ENCODE measurements at places on chromosomes 4 and X.

GRCh38 chrX:139125916-139126315, 404.6 kb upstream of the F9 start:
- no peak for DNase-seq

DNA sequence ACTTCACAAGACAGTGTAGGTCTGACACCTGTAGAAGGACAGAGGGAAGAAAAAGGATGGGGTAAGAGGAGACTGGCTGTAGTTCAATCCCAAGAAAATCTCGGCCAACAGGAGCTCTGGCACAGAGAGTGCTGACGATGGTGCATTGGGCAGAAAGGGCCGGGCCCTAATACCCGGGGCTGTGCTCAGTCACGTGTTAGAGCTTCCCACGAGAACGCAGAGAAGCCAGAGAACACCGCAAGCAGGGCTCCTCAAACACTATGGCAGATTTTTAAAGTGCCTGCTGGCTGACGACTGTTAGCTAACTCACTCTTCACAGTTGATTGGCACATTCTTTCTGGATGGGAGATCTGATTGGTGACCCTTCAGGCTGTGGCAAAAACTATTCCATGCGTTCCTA, 35.5 kb downstream of the EREG start:
- no peak for DNase-seq

GRCh38 chr4:90254357-90254756, 127.2 kb downstream of the CCSER1 start:
- DNase-seq: no peak

DNA sequence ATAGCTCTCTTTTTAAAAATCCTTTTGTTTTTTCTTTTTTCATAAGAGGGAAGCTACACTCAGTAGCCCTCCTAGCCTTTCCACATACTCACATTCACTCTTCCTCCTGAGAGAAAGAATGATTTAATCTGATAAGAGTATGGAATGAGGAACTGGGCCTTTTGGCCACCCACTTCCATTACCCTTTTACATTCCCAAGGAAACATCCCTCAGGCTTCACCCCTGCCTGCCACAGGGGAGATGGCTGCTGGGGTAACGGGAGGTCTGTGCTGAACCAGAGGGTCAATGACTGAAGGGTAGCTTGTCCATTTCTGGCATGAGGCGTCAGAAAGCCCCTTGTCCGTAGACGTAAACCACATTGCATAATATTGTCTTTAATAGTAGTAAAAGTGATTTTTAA, 67.2 kb upstream of the CCSER1 start:
- no peak for DNase-seq

DNA sequence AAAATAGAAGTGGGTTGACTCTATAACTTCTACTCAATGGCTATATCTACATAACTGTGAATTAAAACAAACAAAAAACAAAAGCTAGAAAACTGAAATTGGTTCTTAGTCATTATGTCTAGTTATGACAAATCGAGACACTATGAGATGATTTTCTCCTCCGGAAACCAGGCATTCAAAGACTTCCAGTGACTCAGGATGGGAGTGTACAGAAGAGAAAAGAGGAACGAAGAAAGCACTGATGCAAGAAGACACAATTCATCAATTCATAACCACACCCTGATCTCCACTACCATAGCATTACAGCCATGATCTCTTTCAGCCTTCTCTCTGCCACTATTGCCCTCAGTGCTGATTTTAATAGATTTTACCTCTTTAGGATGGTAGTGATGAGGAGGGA, 253.6 kb downstream of the CBLL2 start:
- DNase-seq: peak; percentile 14

DNA sequence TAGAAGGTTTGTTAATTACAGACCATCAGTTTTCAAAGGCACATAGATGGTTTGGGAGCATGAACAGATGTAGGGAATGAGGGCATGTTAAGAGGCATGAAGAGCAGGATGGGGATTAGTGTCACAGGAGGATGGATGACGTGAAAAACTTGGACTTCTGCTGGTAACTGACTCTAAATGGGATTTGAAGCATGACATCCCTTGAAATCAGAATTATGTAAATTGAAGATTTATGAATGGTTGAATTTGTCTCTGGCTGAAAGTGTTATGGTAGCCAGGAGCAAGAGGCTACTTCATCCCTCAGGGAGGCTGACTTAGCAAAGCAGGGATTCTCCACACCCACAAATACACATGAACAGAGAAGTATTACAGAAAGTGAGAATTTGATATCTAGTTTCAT, 454.6 kb downstream of the MAGEB5 start:
- DNase-seq: no peak

GRCh38 chr4:38995660-38996005, 36.6 kb downstream of the TMEM156 start:
- DNase-seq: no peak

DNA sequence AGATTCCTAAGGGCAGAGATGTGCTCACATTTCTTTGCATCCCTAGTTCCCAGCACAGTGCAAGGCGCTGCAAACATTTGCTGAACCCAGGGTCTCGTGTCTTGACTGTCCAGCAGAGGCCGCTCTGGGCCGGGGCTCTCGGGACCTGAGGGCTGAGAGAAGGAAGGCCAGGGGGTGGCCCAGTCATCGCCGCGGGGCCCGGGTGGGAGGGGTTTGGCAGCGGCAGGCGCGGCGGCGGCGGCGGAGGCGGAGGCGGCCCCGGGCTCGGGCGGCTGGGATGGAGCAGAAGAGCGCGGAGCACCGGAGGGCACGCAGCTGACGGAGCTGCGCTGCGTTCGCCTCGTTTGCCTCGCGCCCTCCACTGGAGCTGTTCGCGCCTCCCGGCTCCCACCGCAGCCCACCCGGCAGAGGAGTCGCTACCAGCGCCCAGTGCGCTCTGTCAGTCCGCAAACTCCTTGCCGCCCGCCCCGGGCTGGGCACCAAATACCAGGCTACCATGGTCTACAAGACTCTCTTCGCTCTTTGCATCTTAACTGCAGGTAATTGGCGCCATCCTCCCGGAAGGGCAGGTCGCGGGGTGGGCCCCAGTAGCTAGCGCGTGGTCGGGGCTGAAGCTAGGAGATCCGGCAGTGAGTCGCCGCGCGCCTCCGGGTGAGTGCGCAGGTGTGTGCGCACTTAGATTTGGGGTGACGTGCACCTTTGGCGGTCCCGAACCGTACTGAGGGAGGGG, at the start of gene PARM1:
Gene PARM1, plus strand, starts transcription at position 285 of the 730 bp plus-strand sequence. Its CDS starts 212 bp downstream, at position 497.
- peak; percentile 22 for DNase-seq

DNA sequence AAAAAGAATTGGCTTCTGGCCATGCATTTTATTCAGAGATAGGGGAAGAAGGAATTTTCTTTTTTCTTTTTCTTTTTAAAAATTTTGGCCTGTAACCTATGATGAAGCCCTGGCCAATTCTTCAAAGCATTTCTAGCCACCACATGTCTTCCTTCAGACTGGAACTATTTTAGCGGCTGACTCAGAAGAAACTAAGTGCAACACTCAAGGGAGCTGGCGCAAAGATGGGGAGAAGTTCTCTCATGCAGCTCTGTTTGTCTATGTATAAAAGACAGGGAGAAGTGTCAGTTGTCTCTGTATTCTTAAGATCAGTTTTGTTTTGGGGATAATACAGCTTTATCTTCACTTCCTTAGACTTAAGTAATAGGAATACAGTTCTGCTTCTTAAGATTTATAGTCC, 46.1 kb downstream of the MBNL3 start:
- no peak for DNase-seq

DNA sequence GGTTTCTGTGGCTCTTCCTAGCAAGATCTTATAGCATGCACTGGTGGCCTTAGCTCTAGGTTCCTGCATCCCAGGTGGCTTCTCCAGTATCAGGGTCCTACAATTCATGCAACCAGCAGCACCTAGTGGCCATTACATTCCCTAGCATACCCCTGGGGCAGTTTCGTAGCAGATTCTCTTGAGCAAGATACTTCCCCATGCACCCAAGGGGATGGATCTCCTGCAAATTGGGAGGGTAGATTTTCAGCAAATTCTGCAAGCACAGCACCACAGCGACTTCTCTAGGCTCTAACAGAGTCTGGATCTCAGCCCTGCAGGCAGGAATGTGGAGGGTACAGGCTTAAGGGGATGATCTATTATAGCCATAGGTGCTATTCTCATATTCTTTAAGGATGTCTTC, 13.1 kb upstream of the SLC9B1 start:
- peak; percentile 65 for DNase-seq

- DNase-seq: peak; percentile 73
Measured at GRCh38 chr4:120749445-120750151, 172.9 kb downstream of the PRDM5 start.

- DNase-seq: no peak
Measured at GRCh38 chrX:147693511-147693910, 218.2 kb upstream of the FMR1 start.

- DNase-seq: no peak
Measured at GRCh38 chr4:113979148-113979904, at the start of gene ARSJ. ARSJ (minus strand) TSS chr4:113979647; CDS start chr4:113978834, 813 bp downstream.

DNA sequence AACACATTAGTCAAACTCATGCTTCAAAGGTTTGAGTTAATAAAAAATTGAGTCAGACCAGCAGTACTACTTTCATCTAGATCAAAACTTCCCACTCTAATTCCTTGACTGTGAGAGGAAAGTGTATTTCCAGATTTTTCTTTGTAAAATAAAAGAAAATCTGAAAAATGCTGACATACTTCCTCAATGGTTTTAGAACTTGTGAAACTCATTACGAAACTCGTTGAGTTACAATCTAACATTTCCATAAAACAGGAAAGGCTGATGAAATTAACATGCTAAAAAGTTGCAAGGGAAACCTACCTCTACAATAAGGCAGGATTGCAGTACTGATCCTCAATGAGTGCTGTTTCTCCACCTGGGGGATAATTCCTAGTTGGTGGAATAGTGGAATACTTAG, 217.8 kb upstream of the HCCS start:
- no peak for DNase-seq

GRCh38 chr4:48490012-48490679, at the start of gene ZAR1:
ZAR1 (plus strand) TSS chr4:48490252; CDS start chr4:48490292, 40 bp downstream.
- no peak for DNase-seq

DNA sequence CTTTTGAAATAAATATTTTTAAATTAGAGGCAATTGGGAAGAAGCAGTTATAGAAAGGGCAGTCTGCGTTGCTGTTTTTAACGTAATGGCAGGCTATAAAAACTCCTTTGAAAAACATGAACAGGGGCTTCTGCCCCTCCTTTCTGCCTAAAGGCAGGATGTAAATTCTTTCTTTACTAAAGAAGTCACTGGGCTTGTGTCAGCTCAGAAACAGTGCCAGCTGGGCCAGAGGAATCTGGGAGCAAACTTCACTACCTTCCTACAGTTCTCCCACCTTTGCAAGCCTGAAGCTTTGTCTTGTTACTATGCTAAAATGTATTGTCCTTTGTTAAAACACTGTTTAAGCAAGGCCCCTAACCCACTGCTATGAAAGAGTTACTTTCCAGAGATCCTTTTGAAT, 1664.8 kb downstream of the RPA4 start:
- DNase-seq: no peak

DNA sequence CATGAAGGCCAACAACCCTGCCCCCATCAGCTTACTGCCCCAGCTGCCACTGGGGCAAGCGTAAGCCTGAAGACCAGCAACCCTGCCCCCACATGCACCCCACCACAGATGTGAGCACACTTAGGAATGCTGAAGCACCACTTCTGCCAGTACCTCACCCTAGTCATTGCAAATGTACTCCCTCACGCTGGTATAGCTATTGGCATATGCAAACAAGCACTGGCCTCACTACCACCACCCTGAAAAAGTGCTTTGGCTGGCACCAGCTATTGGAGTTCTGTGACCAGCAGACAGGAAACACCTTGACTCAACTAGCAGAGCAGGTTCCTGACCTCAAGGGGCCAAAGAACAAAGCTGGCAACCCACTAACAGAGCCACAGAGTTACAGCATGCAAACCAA, 534.4 kb upstream of the POU3F4 start:
- no peak for DNase-seq

DNA sequence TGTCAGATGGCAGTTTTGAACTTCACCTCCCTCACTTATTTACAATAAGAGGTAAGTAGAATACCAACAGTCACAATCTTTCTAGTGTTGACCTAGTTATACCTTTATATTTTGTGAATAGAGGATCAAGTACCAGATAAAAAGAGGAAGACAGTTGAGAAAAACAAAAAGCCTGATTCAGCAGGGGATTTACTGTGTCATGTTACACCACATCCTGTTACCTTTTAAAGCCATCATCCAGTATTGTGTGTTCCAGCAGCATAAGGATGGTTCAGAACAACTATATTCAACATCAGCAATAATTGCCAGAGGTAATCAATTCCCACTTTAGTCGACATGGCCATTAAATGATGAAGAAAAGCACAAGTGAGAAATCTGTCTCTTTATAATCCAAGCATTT, 21.3 kb upstream of the CXCL6 start:
- DNase-seq: no peak

- DNase-seq: no peak
Measured at GRCh38 chr4:85798012-85798770, 323.2 kb downstream of the ARHGAP24 start.

DNA sequence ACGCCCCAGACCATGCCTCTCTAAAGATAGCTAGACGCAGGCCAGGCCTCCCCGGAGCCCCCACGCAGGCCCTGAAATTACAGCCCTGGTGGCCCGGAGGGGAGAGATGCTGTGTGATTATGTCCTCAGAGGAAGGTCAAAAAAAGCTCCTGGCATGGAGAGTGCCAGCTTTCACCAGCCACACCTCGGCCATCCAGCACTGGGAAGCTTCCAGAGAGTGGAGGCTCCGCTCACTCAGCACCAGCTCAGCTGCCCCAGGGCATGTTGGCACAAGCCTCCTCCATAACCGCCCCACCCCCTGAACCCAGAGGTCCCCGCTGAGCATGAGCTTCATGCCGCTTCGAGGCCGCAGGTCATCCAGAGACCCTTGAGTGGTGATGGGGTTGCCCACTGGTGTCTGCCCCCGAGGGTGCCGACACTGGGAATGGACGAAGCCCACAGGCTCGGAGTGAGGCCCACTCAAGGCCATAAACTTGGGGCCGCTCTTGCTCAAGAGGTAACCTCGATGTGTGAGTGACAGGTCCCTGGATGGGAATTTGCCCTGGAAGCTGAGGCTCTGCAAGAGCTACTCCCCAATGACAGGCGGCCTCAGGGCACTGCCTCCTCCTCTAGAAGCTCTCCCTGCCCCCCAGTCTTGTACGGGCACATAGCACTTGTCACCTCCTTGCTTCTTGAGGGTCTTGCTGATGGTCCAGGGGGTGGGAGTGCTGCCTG, 4.4 kb upstream of the BGN start:
- no peak for DNase-seq

GRCh38 chrX:105837232-105837631, 14.9 kb downstream of the NRK start:
- no peak for DNase-seq

DNA sequence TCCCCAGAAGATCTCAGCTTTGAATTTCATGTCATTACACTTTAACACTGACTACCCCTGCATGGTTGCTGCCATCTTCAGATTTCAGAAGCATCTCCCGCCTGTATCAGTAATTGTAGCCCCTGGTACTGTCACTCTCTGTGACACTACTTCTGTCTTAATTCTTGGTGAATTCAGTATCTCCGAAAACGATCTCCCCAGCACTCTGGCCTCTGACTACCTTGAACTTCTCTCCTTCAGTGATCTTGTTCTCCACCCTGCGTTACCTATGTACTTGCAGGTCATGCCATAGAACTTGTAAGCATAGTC, 53.8 kb upstream of the ABCG2 start:
- no peak for DNase-seq

GRCh38 chr4:10521424-10521823, 64.2 kb upstream of the ZNF518B start:
- DNase-seq: no peak
